ENCODE measurements at places on chromosomes 2 and 18.

DNA sequence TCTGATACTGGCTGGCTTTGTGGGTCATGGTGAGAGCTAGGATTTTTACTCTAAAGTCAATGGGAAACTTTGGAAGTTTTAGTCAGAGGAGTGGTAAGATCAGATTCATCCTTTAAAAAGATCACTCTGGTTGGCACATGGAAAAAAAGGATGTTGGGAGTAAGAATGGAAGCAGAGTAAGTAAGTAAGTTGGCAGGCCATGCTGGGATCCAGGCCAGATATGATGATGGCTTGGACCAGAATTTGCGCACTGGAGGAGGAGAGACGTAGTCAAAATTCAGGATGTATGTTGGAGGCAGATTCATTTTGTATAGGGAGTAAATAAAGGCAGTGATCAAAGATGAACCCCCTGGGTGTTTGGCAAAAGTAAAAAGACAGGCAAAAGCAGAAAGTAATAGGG, 283.3 kb upstream of the THSD7B start:
- no peak for DNase-seq

DNA sequence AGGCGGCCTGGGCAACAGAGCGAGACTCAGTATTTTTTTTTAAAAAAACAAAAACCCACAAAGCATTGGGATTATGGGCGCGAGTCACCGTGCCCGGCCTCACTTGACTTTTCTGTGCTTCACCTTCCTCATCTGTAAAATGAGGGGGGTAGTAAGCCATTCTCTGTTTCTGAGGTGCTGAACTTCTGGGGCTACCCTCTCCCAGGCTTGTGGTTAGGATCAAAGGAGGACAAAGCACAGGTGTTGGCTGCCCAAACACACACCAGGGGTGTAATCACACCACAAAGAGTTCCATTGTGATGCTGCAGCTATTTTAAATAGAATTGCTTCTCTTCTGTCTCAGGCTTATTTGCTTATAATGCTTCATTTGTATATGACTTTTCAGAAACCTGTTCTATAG, 35.8 kb upstream of the INHBB start:
- no peak for DNase-seq

GRCh38 chr18:55034742-55035141, 75.5 kb upstream of the CCDC68 start:
- DNase-seq, result no peak

GRCh38 chr2:222878301-222878876, 17.6 kb downstream of the ACSL3 start:
- DNase-seq, result no peak

DNA sequence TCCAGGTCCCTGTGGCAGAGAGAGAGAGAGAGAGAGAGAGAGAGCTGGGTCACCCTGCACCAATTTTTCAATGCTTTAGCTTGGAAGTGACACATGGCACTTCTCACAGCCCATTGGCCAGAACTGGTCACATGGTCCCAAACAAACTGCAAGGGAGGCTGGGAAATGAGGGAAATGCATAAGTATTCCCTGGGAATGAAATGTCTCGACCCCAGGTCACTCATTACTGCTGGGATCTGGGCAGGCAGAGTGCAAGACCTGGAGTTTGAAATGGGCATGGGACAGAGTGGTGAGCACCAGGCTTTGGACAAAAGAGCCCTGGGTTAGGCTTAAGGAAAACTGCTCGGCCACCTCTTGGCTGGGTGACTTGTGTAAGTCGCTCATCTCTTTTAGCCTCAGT, 37.0 kb downstream of the SMAD7 start:
- DNase-seq, result no peak

DNA sequence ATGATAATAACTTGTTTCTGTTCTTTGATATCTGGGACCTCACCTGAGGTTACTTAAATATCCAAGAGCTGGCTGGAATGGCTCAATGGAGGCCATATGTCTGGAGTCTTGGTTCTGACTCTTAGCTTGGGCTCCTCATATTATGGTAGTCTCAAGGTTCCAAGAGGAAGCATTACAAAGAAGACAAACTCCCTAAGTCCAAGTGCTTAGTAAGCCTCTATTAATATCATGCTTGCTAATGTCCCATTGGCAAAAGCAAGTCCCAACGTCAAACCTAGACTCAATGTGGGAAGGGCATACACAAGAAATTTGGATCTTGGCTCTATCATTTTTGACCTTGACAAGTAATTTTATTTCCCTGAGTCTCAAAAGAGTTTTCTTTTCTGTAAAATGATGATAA, 49.2 kb upstream of the SPOPL start:
- no peak for DNase-seq

GRCh38 chr2:237027712-237028029, 58.0 kb upstream of the COPS8 start:
- DNase-seq, result no peak

DNA sequence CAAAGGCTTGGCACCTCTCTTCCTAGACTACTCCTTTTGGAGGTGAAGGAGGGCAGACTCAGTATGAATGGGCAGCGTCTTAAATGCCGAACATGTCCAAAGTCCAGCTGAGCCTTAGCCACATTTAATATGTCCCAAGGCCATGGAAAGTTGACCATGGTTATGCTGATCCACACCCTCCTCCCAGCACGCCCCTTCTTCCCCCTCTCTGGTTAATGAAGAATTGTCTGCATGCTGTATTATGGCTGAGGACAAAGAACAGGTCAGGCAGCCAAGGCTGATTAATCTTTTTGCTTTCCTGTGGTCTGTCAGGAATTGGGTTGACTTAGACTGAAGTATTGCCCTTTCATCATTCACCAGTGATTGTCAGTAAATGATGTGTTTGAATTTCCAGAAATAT, 5.8 kb upstream of the MYOM1 start:
- no peak for DNase-seq

DNA sequence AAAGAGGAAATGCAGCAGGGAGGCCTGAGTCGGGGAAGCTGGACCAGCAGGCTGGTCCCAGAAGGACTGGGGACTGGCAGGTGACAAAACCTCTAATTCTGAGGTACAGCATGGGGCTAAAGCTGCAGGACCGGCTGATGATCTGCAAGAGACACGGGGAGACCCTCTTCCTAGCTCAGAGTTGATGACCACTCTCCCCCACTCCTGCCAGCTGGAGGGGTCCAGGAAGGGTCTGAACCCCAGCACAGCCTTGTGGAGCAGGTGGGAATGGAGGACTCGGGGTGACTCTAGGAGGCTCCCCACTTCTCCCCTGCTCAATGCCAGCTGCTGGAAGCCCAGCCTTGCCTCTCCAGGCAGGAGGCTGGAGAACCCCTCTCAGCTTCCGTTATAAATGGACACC, 67.7 kb downstream of the TWIST2 start:
- no peak for DNase-seq

DNA sequence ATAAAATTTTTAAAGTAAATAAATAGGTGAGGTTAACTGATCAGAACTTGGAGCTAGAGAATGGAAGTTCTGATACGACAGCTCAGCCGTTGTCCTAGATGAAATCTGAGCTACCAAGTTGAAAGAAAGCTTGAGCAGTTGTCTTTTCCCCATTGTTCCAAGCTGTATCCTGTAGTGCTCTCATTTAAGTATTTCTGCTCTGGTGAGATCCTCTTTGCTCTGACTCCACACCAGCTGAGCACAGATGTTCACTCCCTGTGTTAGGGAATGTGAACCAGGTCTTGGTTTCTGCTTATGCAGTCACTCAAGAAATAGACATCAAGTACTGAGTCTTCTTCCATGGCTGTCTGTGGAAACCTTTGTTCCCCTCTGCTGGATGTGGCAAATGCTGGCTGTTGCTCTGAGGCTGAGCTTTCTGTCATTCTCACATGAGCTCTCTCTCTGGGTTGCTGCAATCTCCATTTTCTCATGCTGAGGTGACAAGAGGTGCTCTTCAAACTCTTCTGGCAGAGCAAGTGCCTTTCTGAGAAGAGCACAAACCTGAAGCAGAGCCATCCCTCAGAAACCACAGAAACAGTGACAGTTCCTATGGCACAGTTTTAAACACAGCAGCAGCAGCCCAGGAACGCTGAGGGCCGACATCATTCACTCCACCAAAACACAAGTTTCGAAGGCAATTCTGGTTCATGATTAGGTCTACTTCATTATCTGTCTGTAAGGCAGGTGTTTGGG, 194.1 kb downstream of the SP3 start:
- DNase-seq, result no peak

DNA sequence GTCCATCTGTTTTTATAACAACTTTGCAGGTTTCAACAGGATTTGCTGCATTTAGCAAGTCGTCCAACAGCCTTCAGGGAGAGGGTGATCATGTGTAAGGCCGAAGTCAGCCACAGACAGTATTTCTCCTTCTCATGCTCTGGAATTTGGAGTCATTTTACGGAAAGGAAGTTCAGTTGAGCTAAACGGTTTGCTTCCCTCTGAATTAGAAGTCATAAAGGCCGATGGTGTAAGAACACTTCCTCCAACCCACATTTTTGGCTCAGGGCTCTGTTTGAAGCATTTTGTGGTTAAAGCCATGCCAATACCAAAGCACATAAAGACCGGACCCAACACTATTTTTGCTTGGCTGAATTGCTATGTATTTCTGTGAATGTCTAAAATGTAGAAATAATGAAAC, 129.5 kb downstream of the TMEM182 start:
- no peak for DNase-seq

GRCh38 chr2:18047213-18047611, 168.7 kb downstream of the KCNS3 start:
- DNase-seq, result no peak

- no peak for DNase-seq
Measured at GRCh38 chr2:123791684-123792083, 233.4 kb upstream of the CNTNAP5 start.

- DNase-seq, result no peak
Measured at GRCh38 chr18:73840319-73840945, 307.2 kb downstream of the FBXO15 start.

DNA sequence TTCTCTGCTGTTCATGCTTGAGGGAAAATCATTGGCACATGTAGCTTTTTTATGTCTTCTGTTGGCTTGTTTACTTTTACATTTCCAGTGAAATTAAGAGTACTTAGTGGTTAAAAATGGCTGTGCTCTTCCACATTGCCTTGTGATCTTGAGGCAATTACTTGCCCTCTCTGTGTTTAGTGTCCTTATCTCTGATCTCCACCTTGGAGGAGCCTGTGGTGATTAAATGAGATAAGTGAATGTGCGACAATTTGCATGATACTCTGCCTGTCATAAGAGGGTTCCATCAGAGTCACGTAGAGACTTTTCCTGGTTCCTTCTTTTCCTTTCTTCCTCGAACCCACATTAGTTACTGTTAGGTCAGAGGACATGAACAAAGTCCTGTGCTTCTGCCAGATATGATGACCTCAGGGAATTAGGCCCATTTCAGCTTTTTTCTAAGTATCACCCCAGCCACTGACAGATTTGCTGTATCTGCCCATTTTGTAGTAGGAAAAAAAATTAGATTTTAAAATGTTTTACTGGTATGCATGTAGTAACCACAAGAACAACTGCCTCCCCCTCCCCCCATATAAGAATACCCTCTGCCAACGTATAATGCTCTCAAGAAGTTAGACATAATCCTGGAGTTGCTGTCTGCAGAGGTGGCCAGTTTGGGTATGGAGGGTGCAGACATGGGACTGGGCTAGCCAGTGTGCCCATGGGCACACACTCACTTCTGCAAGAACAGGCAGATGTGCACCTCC, 51.9 kb downstream of the TET3 start:
- no peak for DNase-seq

- DNase-seq, result no peak
Measured at GRCh38 chr2:233076749-233077148, 16.6 kb downstream of the INPP5D start.

- DNase-seq, result no peak
Measured at GRCh38 chr2:167331636-167332232, 443.5 kb downstream of the XIRP2 start.

- DNase-seq, result no peak
Measured at GRCh38 chr2:233389601-233390125, 35.4 kb downstream of the DGKD start.

- no peak for DNase-seq
Measured at GRCh38 chr18:64991102-64991501, 759.7 kb upstream of the CDH7 start.

GRCh38 chr2:62091471-62091870, 104.4 kb upstream of the B3GNT2 start:
- no peak for DNase-seq

- DNase-seq, result no peak
Measured at GRCh38 chr2:229273723-229274338, 2.7 kb upstream of the PID1 start.

GRCh38 chr2:1603521-1603920, 140.8 kb downstream of the PXDN start:
- DNase-seq, result no peak

DNA sequence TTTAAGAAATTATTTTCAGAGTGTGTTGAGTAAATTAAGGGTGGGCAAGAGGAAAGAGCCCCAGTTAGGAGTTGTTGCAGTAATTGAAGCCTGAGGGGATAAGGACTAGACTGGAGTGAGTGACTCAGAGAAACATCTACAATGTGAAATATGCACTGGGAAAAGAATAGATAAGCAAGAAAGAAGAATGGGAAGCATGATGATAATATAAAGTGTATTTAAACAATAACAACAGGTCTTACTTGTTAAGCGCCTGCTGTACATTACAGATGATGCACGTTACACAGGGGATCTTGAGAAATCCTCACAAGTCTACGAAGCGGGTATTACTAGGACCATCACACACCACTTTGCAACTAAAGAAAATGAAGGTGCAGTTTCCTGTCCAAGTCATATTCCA, 73.6 kb upstream of the STK17B start:
- DNase-seq, result no peak

DNA sequence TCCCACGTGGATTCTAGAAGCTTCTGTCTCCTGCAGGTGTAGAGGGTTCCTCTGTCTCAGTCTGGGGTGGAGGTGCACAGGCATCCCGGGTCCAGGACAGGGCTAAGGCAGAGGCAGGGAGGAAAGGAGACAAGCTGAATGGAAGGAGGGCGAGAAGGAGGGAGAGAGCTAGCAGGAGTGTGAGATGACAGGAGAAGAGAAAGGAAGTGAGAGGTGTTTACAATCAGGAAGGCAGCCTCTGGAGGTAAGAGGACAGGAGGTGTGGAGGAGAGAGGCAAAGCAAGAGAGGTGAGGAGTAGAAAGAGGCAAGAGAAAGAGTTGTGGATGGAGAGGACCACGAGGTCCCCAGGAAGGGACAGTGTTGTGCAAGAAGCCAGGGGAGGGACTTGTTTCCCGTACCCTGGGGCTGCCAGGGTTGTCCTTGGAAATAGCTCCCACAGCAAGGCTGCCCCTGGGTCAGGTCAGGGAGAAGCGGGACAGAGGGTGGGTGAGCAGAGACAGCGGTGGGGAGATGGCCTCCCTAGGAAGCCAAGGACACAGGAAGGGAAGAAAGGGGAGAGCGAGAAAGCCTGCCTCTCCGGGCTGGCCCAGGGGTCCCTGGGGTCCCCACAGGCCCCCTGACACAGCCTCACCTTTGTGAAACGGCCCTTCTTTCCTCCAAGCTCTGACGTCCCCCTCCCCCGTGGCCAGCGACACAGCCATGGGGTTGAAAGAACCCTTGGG, 136.9 kb downstream of the CYP26B1 start:
- no peak for DNase-seq

- no peak for DNase-seq
Measured at GRCh38 chr2:100145893-100146656, 3.7 kb upstream of the AFF3 start.

Data from cortex of kidney (tissue), 1 donor.